ENCODE measurements at places on chromosomes 2 and 18.

DNA sequence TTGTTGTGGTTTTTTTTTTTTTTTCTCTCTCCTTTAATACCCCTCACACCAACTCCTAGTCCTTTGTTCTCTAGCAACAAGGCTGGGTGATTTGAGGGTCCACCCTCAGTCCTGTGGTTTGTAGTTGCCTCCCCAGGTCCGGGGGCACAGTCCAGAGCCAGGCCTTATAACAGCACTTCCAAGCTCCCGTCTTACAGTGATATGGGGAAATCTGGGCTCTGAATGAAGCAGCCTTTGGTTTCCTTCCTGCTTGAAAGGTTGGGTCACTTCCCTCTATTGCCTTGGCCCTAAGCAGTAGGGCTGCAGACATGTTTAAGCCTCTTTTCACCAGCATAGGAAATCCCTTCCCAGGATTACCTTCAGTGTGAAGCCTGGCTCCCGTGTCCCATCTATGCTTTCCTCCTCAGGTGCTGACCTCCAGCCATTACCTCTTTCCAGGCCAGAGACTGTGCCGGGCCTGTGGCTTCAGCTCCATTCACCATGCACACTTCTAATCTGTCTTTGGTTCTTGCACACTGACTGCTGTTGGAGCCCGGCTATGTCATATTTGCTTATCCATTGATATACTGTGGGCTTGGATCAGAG, 21.2 kb upstream of the NTSR2 start:
- no peak for DNase-seq

GRCh38 chr2:241307055-241307454, 8.4 kb downstream of the HDLBP start:
- DNase-seq, result no peak

- no peak for DNase-seq
These were observed 733.3 kb downstream of the SUCLG1 start for GRCh38 chr2:83725735-83726134.

DNA sequence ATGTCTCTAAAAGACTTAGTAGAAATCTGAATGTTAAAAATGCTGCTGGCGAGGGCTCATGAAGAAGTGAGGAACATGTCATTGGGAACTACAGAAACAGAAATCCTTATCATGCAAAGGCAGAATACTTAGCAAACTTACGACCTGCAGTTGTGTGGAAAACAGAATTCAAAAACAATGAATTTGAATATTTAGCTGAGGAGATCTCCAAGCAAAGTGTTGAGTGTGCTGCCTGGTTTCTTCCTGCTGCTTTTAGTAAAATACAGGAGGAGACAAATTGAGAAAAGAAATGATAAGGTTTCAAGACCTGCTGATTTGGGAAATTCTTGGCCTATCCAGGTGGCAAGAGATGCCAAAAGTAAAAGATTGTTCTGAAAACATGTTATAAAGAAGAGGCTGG, 38.5 kb downstream of the METTL4 start:
- no peak for DNase-seq

DNA sequence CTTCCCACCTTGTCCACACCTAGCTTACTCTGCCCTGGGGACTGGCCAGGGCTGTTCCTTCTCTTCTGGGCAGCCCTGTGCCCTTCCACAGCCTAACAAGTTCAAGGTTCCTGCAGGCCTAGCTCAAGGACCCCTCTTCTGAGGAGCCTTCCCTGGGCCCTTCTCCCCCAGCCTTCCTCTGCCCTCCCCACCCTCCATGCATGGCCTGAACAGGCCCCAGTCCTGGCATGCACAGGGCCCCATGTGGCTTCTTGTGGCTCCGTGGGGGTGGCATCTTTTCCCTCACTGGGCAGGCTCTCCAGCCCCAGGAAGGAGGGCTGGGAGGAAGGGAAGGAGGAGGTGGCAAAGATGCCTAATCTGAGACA, 162.9 kb downstream of the CELF4 start:
- DNase-seq, result no peak

GRCh38 chr2:174338671-174339560, 4.2 kb downstream of the SP9 start:
- DNase-seq, result no peak

DNA sequence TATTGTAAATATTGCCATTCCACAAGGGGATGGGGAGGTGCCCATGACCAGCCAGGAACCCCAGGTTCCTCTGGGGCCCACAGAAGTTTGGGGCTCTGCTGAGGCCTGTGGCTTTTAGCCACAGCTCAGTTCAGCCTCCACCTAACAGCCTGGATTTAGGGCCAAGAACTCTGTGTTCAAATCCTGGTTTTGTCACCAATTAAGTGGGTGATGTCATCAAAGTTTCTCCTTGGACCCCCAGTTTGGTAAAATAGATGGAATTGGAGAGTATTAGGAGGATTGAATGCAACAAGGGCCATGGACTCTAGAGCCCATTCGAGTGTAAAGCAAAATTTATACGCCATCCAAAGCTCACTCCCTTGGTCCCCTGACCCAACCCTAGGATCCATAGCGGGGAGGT, 3.2 kb upstream of the FEV start:
- no peak for DNase-seq

GRCh38 chr2:39664232-39664887, 1.4 kb upstream of the TMEM178A start:
- no peak for DNase-seq

DNA sequence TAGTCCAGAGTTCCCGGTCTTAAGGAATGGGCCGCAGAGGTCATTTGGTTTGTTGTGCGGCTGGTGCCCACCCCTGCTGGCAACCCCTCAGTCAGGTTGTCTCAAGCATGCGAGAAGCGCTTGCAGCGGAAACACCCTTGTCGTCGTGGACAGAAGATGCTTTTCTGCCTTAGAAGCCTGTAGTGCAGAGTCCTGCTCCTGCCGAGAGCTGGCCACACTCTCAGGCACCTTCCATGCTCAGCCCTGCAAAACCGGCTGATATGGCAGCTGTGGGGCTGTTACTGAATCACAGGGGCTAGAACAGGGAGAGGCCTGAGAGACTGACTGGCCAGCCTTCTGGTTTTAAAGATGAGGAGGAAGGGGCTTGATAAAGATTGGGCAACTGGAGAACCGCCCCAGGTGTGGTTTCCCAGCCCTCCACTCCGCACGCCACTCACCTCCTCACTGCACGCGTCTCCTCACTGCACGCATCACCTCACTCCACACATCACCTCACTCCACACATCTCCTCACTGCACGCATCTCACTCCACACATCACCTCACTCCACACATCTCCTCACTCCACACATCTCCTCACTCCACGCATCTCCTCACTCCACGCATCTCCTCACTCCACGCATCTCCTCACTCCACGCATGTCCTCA, 103.6 kb downstream of the USP40 start:
- no peak for DNase-seq

GRCh38 chr2:225766431-225766830, 366.9 kb downstream of the NYAP2 start:
- no peak for DNase-seq

GRCh38 chr2:100113990-100114433, 28.4 kb downstream of the AFF3 start:
- no peak for DNase-seq

GRCh38 chr18:70029163-70029562, 81.5 kb upstream of the CD226 start:
- no peak for DNase-seq

GRCh38 chr2:228689053-228689452, 507.6 kb upstream of the SPHKAP start:
- no peak for DNase-seq

DNA sequence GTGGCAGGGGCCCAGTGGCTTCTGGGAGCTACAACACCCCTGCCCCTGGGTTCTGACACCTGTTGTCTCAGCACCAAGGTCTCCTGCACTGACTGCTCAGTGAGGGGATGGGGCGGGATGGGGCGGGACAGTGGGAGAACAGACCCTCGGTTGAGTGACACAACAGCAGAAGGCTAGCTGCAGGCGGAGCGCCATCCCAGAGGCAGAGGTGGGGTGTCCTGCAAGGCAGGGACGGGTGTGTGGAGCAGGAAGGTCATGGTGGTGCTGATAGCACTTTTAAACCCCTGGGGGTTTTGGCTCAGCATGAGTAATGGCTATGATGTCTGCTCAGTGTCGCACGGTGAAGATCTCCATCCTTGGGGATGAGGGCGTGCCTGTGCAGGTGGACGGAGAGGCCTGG, 105.1 kb downstream of the DGKD start:
- no peak for DNase-seq

- DNase-seq, result no peak
These were observed 818.6 kb upstream of the RAB6C start for GRCh38 chr2:129160879-129161278.

GRCh38 chr2:3635171-3635974, 22.6 kb upstream of the ALLC start:
- no peak for DNase-seq

GRCh38 chr2:80092474-80092873, 212.1 kb downstream of the LRRTM1 start:
- no peak for DNase-seq

- DNase-seq, result no peak
These were observed 25.4 kb upstream of the NRP2 start for GRCh38 chr2:205656941-205657340.

GRCh38 chr18:75043478-75043877, 165.5 kb downstream of the PTGR3 start:
- no peak for DNase-seq

GRCh38 chr18:12121175-12122042, 27.8 kb downstream of the ANKRD62 start:
- DNase-seq, result no peak

GRCh38 chr2:150548527-150548926, 61.1 kb upstream of the RND3 start:
- no peak for DNase-seq

DNA sequence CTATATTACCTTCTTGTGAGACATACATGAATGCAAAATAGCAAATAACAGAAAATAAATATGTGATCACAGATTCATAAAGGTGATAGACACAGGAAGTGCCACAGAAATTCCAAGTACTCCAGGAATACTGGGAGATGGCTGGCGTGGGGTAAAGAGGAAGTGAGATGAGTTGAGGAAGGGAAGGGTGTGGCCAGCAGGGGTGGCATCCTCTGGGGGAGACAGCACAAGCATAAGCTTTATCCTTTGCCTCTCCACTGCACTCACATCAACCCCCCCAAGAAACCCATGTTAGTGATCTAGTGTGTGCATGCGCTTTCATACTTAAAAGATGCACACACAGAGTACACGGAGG, 94.8 kb upstream of the B3GNT7 start:
- DNase-seq, result no peak

GRCh38 chr2:70010576-70011111, 49.2 kb upstream of the ASPRV1 start:
- no peak for DNase-seq

DNA sequence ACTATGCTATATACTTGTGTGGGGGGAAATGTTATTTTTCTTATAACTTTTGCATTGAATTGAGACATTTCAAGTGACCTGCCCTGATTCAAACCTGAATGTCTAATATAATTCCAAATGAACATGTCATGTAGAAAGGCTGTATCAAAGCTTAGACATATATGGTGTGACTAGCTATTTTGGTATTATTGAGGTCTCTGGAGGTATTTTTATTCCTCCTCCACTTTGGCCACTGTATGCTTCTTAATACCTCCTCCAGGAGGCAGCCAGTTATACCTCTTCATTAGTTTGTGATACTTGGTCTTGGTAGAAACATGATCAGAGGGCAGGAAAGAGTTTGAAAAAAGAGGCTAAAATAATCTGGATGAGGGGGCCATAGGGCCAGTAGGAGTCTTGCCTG, 217.1 kb downstream of the TCF4 start:
- no peak for DNase-seq

GRCh38 chr2:98790221-98790620, 59.3 kb upstream of the MGAT4A start:
- no peak for DNase-seq

GRCh38 chr2:20507166-20507692, 60.4 kb downstream of the RHOB start:
- no peak for DNase-seq

- no peak for DNase-seq
These were observed 22.8 kb upstream of the HES6 start for GRCh38 chr2:238262496-238263122.

- DNase-seq, result no peak
These were observed 115.1 kb downstream of the NFATC1 start for GRCh38 chr18:79510731-79511241.

DNA sequence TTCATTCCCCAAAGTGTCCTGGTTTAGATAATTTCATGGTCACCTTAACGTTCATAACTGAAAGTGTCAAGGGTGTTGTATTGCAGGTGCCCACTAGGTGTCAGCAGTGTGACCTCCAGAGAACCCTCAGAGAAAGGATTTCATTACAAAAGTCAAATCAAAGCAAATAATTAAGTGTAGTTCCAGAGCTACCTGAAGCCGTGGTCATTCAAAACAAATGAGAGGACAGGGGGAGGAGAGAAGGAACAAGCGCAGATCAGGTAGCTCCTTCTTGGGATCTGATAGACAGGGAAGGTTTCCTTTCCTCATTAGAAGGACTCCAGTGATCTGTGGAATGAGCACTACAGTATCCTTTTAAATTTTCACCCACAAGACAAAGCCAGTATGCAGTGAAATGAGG, at the start of gene SLC9A4:
SLC9A4 (plus strand) TSS at position 207 of the 400 bp plus-strand sequence. CDS start 534 bp downstream, outside the sequence.
- no peak for DNase-seq

DNA sequence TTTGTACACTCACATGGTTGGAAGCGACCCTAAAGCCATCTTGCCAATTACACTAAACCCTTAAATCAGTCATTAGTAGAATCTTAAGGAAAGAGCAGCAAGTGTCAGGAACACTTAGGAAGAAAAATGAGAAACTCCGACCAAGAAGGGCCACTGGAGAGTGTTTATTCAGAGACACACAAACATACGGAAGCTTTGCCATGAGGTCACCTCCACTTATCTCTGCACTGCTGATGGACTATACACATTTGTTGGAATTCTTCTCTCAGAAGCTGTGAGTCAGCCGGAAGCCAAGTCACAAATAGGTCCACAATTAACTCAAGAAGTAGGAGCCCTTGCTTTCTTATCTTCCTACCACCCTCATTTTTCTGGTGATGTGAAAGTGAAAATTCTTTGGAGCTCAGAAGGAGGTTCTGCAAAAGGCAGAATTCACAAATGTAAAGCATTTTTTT, 21.6 kb downstream of the BMP10 start:
- no peak for DNase-seq

DNA sequence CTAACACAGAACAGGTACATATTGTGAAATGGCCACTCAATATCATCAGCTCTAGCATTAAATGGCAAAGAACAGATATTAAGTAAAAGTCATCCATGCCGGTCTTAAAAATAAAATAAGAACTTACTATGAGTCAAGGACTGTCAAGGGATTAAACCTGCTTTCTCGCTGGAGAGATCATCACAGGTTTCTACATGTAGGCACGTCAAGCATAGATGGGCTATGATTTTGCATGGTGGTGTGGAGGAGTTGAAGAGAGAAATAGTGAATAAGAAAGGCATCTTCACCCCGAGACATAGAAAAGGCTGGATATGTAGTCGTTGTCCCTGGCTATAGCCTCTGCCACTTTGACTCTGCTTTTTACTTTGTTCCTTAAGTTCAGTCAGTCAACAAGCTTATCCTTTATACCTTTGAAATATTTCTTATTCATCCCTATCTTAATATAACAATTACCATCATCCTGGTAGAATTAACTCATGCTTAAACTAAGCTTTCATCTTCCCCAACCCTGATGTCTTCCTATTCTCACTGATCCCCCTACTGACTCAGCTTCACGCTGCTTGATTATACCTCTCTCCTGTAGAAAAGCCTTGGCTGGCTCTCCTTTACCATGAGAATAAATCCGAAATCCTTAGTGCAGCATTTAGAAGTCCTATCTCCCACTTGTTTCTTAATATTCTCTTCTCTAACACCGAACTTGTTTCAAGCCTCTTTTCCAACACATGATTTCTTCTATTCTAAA, 42.5 kb downstream of the DSC3 start:
- DNase-seq, result no peak

- no peak for DNase-seq
These were observed 260.2 kb upstream of the COL3A1 start for GRCh38 chr2:188713961-188714360.

- peak; percentile 74 for DNase-seq
These were observed 99.8 kb downstream of the ZNF236 start for GRCh38 chr18:76922107-76922506.

All from hippocampal formation (tissue), 2 donors.